ENCODE measurements at places on chromosomes 13 and 19. TPM values are rescaled to one million over a fixed set of nuclear protein-coding genes. Genes with fewer than 3 reads are reported as not detected.

DNA sequence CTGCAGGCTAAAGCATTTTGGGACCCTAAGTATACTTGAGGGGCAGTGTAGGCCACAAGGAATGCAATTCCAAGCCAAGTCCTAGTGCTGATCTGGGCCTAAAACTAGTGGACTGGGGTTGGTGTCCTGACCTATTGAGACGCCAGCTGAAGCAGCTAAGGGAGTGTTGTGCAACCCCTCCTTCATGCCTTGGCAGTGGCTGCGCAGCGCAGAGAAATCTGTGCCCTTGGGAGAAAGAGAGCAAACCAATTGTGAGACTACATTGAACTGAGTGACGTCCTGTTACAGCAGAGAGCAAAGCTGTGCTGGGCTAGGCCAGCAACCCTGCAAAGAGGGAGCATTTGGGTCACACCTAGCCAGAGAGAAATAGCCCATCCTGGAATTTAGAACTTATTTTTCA is 2715.0 kb upstream of the PCDH20 start:
- H3K27me3 ChIP-seq: no peaks in the 10 kb centered on the region
- H3K4me1 ChIP-seq: no peaks in the 10 kb centered on the region
- no peak overlapping the region for H3K27ac ChIP-seq

DNA sequence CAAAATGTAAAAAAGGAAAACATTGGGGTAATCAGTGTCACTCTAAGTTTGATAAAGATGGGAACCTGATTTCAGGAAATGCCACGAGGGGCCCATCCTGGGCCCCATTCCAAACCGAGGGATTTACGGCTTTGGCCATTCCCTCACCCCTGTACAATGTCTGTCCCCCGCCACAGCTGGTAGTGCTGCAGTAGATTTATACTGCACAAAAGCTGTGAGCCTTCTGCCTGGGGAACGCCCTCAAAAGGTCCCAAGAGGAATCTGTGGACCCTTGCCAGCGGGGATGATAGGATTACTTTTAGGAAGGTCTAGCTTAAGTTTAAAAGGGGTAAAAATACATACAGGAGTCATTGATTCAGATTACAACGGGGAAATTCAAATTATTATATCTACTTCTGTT is 173.4 kb upstream of the SGCG start:
- no peaks in the 10 kb centered on the region for H3K36me3 ChIP-seq
- H3K4me3 ChIP-seq: no peak overlapping the region
- no peaks in the 10 kb centered on the region for H3K4me1 ChIP-seq
- H3K27ac ChIP-seq: no peak overlapping the region
- DNase-seq: no peak
- no peaks in the 10 kb centered on the region for H3K27me3 ChIP-seq

DNA sequence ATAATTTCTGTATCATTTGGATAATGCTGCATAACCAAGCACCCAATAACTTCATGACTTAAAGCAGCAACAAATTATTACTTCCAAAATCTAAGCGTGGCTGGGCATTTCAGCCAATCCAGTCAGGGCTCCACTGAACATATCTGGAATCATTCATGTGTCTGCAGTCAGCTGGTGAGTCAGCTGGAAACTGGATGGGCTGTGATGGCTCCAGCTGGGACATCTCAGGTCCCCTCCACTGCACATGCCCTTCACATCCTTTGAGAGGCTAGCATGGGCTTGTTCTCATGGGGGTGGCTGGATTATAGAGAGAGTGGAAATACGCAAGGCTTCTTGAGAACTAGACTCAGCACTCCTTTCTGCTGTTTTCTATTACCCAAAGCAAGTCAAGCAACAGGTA is 961.9 kb downstream of the DIAPH3 start:
- DNase-seq: no peak
- no peak overlapping the region for H3K4me3 ChIP-seq
- no peaks in the 10 kb centered on the region for H3K36me3 ChIP-seq
- no peaks in the 10 kb centered on the region for H3K27me3 ChIP-seq
- no peaks in the 10 kb centered on the region for H3K4me1 ChIP-seq

DNA sequence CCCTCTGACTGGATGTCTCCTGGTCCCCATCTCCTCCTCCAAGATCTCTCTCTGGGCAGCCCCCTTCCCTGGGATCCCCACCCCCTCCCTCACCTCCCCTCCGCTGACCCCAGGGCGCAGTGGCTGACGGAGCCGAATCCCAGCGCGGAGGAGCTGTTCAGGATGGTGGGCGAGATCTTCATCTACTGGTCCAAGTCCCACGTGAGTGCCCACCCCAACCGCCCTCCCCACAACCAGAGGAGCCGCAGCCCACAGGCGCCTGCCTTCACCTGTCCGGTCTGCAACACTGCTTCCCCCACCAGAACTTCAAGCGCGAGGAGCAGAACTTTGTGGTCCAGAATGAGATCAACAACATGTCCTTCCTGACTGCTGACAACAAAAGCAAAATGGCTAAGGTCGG is 89.4 kb downstream of the RYR1 start:
- no peaks in the 10 kb centered on the region for H3K36me3 ChIP-seq
- H3K4me1 ChIP-seq: no peaks in the 10 kb centered on the region
- no peak for DNase-seq
- H3K4me3 ChIP-seq: no peak overlapping the region

DNA sequence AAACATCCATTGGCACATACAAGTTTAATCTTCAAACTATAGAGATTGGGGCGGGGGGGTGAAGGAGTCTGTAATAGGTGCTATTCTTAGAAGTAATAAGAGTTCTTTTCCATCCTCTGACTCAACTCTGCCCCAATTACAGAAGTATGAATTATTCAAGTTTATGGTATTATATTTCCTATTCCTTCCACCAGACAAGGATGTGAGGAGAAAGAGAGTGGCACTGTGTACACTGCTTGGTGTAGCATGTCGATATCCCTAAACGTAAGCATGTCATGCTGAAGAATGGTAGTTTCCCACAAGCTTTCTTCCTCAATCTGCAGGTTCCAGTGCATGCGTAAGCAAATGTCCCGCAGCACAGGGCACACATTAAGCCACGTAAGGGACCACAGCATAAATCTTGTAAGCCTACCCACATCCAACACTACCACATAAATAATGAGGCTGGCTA is 14.1 kb downstream of the BRD4 start:
- peak; percentile 45 for DNase-seq
- H3K4me3 ChIP-seq: peak overlapping the region; percentile 7
- H3K27ac ChIP-seq: peak overlapping the region; percentile 76
- H3K4me1 ChIP-seq: peaks cover 84% of the 10 kb centered on the region
- peaks cover 27% of the 10 kb centered on the region for H3K36me3 ChIP-seq
- H3K27me3 ChIP-seq: no peaks in the 10 kb centered on the region

- peaks cover 41% of the 10 kb centered on the region for H3K36me3 ChIP-seq
- peak; percentile 21 for DNase-seq
- H3K4me1 ChIP-seq: peaks cover 10% of the 10 kb centered on the region
- H3K27ac ChIP-seq: peak overlapping the region; percentile 75
- H3K27me3 ChIP-seq: no peaks in the 10 kb centered on the region
Observed at GRCh38 chr19:11612816-11613511, 15.7 kb downstream of the ZNF627 start.

The PLPP2 gene
- total RNA-seq: not detected

- no peaks in the 10 kb centered on the region for H3K36me3 ChIP-seq
- H3K27ac ChIP-seq: no peak overlapping the region
- no peak for DNase-seq
- H3K4me1 ChIP-seq: no peaks in the 10 kb centered on the region
- H3K27me3 ChIP-seq: peaks cover 9% of the 10 kb centered on the region
Observed at GRCh38 chr19:6172074-6172863, 36.8 kb downstream of the ACSBG2 start.
